Astrocyte of the hippocampus (primary cell): ENCODE measurements at places on chromosomes 16 and 17.

GRCh38 chr16:55255733-55256282, 68.2 kb upstream of the IRX6 start:
- DNase-seq = no peak

GRCh38 chr17:28702026-28702751, 9.5 kb downstream of the PROCA1 start:
- DNase-seq = peak; percentile 53

DNA sequence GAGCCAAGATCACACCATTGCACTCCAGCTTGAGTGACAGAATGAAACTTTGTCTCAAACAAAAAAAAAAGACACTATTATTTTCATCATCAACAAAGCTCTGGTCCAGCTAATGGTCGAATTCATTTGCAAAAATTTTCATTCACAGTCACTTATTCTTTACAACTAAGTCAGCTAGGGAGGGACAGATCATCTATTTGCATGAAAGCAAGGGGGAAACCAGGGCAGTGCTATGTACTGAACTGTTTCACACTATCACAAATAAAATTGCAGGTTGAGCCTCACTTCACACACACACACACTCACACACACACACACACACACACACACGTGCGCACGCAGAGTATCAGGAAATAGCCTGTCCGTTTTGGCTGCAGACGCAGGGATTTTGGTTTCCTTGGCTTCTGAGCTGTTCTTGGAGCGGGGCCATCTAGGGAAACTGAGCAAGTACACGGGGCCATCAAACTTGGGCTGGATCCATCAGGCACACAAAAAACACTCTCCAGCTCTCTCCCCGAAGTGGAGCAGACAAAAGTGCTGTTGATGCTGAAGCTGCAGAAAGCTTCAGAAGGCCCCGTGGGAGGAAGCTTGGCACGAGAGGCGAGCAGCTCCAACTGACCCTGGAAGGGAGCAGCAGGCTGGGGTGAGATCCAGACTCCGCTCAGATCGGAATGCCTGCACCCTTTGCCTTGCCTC, 44.3 kb upstream of the HELZ start:
- DNase-seq = peak; percentile 72

GRCh38 chr17:67672592-67673335, 45.0 kb upstream of the NOL11 start:
- no peak for DNase-seq

DNA sequence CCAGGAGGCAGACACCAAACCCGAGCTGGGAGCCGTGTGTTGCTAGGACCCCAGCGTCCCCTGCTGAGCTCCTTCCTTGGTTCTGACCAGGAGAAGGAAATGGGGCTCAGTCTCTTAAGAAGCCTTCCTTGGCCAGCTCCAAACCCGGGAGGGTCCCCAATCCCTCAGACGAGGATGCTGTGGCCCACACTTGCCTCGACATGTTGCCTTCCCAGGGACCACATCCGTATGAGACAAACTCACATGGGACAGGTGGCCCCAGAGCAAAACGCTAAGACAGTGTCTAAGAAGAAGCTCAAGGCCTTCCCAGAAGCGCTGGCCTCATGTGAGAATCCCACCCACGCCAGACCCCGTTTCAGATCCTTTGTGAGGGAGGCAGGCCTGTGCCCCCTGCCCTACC, 19.8 kb downstream of the LGALS9 start:
- no peak for DNase-seq

GRCh38 chr16:31031276-31031675, 2.1 kb upstream of the STX4 start:
- no peak for DNase-seq

DNA sequence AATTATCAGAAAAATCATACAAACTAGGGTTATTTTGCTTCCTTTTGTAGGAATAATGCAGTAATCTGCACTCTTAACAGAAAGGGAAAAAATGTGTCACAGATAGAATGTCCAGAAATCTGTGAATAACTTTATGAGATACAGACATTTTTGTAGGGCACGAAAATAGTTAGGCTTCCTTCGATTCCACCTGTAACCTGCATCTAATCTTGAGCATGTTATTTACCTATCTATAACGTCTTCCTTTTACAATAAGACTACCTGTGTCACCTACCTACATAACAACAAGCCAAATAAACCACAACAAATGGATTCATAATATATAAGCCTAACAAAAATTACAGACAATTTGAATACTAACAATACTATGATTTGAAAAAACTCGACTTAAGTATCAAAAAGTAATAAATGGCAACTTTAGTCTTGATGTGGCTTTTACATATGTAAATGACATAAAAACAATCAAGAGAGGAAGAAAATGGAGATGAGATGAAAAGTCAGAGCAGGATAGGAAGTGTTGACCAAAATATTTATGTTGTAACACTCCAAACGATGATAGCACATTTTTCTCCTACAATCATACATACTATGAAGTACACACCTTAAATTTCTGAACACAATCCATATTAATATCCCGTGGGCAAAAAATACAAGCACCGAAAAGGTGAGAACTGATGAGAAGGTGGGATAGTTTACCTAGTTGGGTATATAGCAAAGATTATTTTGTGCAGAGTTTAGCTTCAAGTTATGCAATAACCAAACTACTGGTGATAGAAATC, 2.5 kb downstream of the STAT5B start:
- no peak for DNase-seq

DNA sequence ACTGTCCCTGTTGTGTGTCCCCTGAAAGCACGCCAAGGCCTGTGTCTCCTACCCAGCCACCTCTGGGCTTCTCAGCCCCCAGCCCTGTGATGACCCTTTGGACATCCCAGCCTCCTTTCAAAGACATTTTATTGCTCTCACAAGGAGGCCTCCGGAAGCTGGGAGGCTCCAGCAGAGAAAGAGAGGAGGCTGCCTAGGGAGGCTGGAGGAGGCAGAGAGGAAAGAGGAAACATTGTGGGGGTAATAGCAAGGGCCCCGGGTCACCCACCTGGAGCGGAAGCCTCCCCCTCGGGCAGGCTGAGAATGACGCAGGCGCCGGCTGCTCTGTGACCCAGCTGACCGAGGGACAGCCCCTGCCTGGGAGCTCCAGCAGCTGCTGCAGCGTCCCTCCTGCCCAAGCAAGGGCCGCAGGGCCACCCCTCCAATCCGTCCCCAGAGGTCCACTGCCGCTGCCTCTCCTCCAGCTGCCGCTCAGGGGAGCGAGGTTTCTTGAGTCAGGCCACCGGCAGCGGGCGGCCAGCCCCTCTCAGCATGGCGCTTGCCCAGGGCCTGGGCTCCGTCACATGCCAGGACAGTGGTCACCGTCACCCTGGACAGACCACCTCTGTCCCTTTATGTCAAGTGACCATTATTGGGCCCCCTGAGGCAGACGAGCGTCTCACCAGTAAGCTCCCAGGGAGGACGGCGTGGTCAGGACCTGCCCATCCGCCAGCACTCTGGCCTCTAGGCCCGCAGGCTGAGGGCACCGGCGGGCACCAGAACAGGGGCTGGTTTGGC, 29.3 kb downstream of the ACTG1 start:
- no peak for DNase-seq

GRCh38 chr17:32445074-32445415, 735 bp downstream of the PSMD11 start:
- DNase-seq = peak; percentile 77

DNA sequence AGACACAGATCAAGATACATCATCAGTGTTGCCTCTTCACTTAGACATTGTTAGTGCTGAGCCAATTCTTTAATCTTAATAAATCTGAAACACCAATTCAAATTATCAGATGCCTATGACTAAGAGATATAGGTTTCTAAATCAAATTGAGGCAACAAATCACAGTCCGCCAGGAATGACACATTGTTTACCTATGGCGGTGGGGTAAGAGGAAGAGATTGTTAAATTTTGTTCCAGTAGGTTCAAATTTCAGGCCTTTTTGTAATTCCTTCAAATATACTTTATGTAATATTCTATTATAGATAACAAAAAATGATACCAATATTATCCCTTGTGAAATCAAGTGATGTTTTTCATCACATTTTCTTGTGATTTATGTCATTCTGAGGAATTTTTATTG, 145.9 kb downstream of the CDH8 start:
- no peak for DNase-seq

GRCh38 chr16:14454391-14454790, 175.7 kb downstream of the PARN start:
- DNase-seq = no peak

DNA sequence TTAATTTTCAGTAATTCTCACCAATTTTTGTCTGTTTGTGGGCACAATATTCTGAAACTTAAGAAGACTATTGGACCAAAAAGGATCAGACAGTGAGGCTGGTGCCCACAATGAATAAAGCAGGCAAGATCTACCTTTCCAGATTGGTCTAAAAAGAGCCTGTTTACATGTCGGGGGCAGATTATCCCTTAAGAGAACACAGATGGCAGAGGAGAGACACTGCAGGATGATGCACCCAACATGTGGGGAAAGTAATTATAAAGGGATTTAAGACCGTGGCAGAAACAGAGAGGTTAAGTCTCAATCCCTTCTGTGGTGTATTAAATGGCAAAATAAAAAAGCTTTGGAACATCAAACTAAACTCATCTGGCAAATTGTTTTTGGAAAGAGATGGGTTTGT, 331.8 kb upstream of the CDH11 start:
- DNase-seq = no peak

- peak; percentile 91 for DNase-seq
These were observed at the start of gene ITPRIPL2 for GRCh38 chr16:19113577-19114358. ITPRIPL2 (plus strand) TSS chr16:19113964; CDS start chr16:19114462, 498 bp downstream.

DNA sequence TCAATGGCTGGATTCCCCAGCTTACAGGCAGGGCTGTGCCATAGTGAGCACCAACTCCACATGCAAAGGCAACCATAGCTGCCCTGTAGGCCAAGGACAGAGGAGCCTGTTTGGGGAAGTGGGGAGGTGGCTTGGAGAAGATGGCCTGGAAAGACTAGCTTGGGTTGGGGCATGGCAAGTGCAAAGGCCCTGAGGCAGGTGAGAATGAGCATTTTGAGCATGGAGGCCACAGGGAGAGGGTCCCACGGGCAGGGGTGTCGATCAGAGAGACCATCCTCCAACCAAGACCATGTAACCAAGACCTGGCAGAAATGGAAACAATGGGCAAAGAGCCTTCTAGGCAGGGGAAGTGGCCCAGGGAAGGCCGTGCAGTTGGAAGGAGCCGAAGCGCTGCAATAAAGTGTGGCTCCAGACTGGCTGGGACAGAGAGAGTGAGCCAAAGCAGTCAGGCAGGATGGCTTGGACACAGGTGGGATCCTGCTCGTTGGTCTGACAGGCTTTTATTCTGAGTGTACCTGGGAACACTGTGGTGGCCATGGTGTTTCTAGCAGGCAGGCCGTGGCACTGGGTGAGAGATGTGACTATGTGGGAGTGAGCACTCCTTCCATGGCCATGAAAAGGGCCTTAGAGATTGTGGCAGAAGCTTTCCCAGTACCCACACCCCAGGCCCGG, 24.8 kb upstream of the MPRIP start:
- no peak for DNase-seq

GRCh38 chr16:25027281-25027680, 12.1 kb upstream of the ARHGAP17 start:
- DNase-seq = no peak

- no peak for DNase-seq
These were observed 2.8 kb downstream of the PRKCB start for GRCh38 chr16:23838485-23839142.

DNA sequence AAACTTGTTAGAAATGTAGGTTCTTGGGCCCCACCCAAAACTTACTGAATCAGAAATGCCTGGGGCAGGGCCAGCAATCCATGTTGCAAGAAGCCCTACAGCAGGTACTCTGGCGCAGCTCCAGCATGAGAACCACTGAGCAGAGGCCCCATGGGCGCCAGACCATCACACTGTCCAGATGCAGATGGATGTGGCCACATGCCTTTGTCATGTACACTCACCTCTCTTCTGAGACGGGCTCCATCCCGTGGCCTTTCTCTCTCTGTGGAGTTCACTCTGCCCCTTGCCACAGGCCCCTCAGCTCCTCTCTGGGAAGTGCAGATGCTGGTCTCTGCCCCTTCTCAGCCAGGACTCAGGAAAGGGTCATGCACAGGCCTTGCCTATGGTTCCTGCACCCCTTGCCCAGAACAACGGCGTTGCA, 2.3 kb upstream of the CCNF start:
- no peak for DNase-seq

- peak; percentile 67 for DNase-seq
These were observed 143.1 kb upstream of the CACNG5 start for GRCh38 chr17:66691644-66692420.

DNA sequence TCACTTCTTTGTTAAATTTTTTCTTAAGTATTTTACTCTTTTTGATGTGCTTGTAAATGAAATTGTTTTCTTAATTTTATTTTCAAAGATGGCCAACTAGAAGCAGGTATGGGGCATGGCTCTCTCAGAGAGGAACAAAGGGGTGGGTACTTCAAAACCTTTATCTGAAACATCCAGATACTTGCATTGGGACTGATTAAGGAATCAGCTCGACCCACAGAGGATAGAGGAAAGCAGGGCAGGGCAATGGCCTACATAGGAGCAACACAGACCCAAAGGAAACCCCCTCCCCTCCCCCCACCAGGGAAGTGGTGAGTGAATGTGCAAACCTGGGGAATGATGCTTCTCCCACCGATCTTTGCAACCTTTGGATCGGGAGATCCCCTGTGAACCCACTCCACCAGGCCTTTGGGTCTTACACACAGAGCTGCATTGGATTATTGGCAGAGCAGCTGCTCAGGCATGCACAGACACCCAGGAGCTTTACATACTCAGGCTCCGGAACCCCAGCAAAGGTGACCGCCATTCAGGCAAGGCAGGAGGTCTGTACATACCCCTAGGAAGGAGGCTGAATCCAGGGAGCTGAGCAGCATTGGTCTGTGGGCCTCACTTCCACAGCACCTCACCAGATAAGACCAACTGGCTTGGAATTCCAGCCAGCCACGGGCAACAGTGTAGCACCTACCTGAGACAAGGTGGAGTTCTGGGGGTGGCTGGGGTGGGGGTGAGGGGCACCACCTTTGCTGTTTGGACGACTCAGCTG, 3.0 kb upstream of the CCR7 start:
- no peak for DNase-seq

- DNase-seq = no peak
These were observed 292.0 kb upstream of the TNRC6C start for GRCh38 chr17:77666462-77666861.

GRCh38 chr17:80802626-80803450, 188.8 kb upstream of the CHMP6 start:
- DNase-seq = no peak
